Activated CD4-positive, alpha-beta T cell treated with anti-CD3 and anti-CD28 coated beads for 48 hours (primary cell): ENCODE measurements at places on chromosomes 3 and 15.

DNA sequence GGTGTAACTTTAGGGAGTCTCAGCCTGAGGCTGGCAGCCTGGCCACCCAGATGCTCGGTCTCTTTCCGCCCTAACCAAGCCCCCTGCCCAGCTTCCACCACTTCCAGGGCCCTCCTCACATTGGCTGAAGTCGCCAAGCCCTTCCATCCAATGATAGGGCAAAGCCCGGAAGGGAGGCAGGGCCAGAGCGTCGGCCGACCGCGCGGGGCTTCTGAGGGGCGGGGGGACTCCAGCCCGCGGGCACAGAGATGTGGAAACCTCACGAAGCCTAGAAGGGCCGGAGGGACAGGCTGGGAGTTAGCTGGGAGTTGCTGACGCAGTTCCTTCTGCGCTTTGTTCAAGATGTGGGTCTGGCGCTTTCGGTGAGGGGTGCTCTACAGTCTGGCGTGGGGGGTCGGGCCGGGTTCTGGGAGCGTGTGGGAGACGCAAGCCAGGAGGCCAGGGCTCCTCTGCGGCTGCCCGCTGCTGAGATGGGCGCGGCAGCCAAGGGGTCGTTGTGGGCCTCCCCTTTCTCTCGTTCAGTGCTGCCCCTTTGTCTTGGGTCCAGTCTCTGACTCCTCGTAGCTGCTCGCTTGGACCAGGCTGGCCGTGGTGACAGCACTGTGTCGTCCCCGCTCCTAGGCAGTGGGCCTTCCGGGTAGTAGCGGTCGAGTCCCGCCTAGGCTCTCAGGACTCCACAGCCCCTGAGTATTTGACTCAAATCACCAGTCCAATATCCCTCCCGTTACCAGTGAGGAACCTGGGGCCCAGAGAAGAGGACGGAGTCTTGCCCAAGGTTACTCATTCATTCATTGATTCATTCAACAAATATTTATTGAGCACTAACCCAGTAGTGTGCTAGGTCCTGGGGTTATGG lies at the start of gene ZNF660:
Gene ZNF660 (plus strand): TSS at position 319 of the 856 bp plus-strand sequence. CDS start 9,230 bp downstream, outside the sequence.
- DNase-seq = peak; percentile 12

DNA sequence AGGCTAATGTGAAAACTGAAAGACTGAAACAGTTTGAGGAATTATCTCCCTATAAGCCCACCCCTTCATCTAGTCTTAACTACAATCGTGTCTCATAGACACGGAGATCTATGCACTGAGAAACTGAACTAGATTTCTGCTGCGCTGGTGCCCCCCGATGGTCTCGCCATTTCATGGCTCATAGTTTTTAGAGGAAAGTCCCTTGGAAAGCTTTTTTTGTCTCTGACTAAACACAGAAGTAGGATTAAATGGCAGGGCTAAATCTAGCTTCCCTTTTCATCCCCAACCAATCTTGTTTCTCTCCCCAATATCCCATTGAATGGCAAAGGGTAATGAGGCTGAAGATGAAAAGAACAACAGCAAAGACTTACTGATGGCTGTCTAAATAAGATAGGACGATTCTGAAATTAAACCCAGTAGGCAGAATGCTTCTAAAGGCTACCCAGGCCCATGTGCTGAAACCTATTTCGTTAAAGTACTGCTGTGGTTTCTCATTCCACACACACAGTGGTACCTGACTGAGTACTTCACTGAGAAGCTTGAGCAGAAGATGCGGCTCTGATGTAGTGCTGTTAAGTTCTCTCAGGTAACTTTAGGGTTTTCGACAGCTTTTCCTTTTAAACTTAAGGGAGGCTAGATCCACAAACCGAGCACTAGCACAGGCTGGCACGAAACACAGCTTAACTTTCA lies 142.7 kb downstream of the GADL1 start:
- DNase-seq = peak; percentile 74

- DNase-seq = no peak
Observed at GRCh38 chr15:58505581-58505980, 73.8 kb downstream of the LIPC start.

DNA sequence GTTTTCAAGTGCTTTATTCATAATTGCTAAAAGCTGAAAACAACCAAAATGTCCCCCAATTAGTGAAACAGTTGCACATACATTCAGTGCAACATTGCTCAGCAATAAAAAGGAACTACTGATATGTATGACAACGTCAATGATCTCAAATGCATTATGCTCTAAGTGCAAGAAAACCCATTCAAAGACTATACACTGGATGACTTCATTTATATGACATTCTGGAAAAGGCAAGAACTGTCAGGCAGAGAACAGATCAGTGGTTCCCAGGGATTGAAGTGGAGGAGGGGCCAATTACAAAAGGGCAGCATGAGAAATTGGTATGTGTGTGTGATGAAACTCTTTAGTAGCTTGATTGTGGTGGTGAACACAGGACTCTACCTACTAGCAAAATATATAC lies 585.6 kb downstream of the TBL1XR1 start:
- no peak for DNase-seq

DNA sequence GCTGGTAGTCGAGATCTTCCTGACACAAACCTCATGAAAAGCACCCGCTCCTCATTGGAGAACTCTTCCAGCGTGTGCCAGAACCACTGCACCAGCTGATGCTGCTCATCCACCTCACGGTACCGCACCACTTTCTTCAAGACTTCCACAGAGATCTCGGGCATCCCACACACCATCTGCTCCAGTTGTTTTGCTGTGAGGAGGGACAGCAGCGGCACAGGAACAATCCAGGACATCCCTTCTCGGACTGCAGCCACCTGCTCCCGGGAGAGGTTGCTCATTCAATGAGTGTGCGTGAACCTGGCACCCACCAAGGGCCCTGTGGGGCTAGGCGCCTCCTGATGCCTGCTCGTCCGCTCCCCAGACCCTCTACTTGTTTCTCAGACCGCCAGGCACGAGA lies 15.1 kb downstream of the FBXL22 start:
- DNase-seq = no peak

DNA sequence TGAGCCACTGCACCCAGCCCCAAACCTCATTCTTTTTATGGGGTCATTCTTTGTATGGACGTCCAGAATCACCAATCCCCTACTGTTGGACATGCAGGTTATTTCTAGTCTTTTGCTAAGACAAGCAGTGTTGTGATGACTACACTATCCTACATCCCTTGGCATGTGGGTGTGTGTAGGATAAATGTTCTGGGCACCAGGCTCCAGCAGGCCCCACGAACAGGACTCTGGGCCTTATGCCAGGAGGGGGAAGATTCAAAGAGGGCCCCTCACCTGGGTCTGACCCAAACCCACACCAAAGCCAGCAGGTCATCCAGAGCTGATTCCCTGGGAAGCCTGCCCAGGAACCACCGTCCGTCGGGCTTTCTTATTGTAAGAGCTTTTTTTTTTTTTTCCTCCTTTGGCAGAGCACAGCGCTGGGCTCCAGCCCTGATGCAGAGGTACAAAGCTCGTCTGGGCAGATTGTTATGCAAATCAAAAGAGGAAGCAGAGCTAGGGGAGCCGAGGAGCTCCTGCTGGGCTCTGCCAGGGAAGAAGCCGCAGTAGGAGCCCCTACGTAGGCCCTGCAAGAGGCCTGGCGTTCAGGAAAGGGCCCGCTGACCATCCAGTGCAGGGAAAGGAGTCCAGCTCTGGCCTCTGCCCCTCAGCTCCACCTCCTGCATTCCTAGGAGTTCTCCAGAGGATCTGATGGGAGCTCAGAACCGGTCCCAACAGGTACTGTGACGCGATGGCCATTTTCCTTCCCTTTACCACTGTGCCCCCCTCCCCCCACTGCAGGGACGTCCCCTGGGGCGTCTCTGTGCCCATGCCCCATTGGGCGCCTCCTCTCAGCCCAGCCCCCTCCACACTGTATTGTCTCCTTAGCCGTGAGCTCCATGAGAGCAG lies 29.0 kb upstream of the FURIN start:
- DNase-seq = peak; percentile 54

GRCh38 chr3:169811631-169812331 lies 889 bp upstream of the LRRIQ4 start:
- no peak for DNase-seq

DNA sequence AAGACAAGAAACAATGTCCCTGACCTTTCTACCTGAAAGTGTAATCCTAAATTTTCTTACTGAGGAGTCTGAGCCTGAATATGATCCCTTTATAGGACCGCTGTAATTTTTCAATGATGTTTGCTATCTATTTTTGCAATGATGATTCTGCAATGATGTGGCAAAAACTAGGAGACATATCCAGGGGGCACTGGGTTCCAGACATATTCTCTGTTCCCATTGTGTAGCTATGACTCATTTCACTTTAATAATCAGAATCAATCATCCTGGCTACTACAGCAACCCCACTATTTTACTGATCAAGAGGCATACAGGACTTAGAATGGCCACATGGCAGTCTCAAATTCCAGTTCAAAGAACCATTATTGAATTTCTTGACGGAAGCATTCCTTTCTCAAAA lies 85.9 kb downstream of the AQR start:
- no peak for DNase-seq

GRCh38 chr3:53821631-53822121 lies 24.5 kb downstream of the CHDH start:
- no peak for DNase-seq

GRCh38 chr15:29913528-29914135 lies 91.4 kb upstream of the TJP1 start:
- DNase-seq = no peak

DNA sequence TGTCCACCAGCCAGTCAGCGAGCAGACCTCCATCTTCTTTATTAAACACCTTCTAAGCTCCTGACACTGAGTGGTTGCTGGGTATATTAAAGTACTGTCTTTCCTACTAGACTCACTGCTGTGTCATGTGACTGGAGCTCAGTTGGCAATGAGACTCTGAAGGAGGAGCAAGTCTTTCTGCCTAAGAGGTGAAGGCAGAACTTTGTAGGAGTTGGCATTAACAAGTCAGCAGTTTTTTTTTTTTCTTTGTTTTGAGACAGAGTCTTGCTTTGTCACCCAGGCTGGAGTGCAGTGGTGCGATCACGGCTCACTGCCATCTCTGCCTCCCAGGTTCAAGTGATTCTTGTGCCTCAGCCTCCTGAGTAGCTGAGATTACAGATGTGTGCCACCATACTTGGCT lies 62.2 kb downstream of the ABHD5 start:
- DNase-seq = no peak

DNA sequence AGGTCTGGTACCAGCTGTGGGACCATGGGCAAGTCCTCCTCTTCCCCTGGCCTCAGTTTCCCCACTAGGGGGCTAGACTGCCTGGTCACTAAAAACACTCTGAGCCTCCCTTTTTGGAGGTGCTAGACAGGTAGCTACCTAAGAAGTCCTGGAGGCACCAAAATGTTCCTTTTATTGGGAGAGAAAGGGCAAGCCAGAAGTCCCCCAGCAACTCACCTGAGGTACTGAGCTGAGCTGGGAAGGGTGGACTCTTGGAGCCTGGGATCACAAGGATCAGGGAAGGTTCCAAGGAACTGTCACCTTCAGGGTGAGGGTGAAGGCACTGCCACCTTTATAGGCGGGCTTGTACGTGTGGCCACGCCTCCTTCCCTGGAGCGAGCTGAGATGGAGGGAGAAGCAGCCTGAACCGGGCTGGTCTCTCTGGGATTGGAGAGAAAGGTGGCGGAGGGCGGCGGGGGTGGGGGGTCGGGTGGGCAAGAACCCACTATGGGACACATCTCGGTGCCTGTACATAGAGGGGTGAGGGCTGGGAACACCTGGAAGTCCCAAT lies at the start of gene CYP1A1:
Gene CYP1A1 (minus strand): TSS at position 304 of the 550 bp plus-strand sequence. CDS start 2,431 bp downstream, outside the sequence.
- DNase-seq = peak; percentile 51

DNA sequence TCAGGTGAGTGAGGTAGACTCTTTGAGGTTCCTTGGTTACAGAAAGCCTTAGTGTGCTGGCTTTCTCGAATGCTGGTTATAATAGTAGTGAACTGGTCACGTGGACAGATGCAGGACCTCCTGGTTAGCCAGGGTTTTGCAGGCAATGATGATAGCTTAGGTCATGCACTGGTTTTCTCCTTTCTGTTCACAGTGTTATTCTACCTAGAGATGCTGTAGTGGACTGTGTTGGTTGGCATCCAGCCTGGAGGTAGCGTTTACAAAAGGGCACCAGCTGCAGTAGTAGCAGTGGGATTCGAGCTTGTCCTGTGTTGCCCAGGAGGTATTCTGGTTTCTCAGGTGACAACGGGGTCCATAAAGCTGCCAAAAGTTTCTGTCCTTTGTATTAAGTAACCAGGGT lies 27.0 kb downstream of the PCCB start:
- no peak for DNase-seq

DNA sequence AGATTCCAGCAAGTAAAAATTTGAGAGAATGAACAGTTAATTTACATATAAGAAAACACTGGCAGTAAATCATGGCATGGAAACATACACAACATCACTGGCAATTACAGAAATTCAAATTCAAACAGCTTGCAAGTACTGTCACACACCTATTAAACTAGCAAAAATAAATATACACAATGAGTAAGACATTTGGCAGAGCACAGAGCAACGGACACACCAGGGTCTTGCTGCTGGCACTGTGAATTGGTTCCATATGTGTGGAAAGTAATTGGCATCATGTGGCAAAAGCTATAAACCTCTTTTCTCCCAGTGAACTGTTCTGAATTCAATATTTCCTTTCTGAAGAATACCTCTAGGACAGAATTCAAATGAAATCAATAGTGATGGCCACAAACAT lies 78.3 kb downstream of the LRRK1 start:
- DNase-seq = no peak

GRCh38 chr3:25292036-25292435 lies 136.0 kb upstream of the RARB start:
- no peak for DNase-seq

DNA sequence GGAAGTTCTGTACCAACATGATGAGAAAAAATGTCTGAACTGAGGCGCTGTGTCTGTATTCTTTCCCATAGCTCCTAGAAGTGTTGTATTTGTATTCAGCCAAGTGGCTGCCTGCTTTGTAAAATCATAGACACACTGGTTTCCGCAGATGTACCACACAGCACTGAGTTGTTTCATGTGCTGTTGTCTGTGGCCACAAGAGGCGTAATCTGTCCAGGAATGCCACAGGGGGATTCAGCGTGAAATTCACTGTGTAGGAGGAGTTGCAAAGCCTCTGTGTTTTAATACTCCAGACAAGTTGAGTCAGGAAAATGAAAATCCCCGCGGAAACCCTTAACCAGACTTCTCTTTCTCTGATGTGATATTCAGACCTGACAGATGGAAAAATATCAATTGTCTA lies 462.2 kb downstream of the NSUN3 start:
- DNase-seq = no peak

DNA sequence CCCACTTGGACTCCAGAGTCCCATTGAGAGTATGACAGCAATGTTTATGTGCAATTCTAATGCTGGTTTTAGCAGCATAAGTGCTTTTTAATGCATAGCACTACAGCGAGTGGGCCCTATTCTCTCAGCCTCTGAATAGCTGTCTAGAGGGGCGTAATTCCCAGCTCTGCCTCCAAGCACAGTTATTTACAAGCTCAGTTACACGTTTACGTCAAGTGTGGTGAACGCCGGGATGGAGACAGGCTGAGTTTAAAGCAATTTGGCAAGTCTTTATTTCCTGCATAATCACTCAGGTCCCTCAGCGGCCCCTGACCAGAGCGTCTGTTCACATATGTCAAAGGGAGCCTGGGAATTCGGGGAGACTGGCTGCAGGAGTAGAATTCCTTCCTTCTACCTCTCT lies 43.9 kb downstream of the SOX14 start:
- no peak for DNase-seq

GRCh38 chr3:43217633-43218032 lies 68.7 kb upstream of the SNRK start:
- DNase-seq = no peak
